Adipocyte (in vitro differentiated cells): ENCODE measurements at places on chromosomes 16 and 17.

DNA sequence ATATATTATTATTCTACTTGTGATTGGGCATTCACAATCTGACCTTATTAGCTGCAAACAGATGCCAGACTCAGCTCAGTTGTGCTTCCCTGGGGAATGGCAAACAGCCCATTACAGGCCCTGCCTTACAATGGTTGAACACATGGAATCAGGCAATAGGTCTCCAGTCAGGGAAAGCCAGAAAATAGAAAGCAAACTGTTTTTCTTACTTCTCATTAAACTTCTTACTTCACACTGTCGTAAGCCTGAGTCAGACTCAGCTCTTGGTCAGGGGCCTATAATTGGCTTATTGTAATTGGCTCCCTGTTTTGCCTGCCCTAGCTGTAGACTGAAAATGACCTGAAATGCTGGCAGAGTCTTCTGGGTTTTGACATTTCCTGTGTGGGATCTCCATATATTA lies 77.0 kb upstream of the CA10 start:
- DNase-seq: no peak

DNA sequence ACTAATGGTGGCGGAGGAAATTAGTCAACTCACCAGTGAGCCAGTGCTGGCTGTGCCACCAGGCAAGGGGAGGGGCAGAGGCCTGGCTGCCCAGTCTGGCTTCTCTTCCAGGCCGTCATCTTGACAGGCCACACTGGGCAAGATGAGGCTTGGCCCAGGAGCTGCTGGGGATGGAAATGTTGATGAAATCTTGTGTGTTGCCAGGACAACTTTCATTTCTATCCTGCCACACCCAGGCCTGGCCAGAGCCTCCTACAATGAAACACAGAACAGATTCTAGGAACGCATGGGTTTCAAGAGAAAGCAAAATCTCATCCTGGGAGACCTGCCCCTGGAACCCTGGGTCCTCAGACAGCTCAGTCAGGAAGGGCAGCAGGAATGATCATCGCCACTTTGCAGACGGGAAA lies 9.3 kb downstream of the HEXIM2 start:
- DNase-seq: peak; percentile 90

GRCh38 chr17:40561871-40562611 lies 3.2 kb downstream of the CCR7 start:
- DNase-seq: no peak

- no peak for DNase-seq
Observed at GRCh38 chr17:44235583-44235936, 16.1 kb upstream of the UBTF start.

- DNase-seq: peak; percentile 59
Observed at GRCh38 chr17:77373299-77374169, 232.8 kb downstream of the SEC14L1 start.

DNA sequence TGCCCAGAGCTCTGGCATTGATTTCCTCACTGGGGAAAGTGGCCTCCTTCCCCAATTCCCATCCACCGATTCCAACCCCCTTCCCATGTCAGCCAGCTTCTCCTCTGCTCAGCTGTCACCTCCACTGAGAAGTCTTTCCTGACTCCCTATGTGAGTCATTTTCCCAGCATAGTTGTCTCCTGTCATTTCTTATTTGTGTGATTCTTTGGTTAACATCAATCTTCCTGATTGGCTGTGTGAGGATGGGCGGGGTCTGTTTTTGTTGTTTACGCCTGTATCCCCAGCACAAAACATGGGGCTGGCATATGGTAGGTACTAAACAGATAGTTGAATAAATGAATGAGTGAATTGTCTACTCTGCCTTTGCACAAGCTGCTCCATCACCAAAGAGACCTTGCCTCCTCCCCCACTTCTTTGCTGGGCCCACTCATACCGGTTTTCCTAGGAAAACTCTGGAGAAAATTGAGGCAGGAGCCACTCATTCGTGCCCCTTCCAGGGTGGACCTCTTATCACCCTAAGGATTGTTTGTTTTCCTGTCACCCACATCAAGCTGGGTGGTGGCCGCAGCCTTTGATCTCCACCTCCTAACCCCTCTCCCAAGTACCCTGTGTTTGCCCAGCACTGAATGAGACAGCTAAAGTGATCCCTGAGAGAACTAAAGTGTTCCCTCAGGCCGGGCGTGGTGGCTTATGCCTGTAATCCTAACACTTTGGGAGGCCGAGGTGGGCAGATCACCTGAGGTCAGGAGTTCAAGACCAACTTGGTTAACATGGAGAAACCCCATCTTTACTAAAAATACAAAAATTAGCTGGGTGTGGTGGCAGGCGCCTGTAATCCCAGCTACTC lies 1.2 kb upstream of the GRB7 start:
- DNase-seq: no peak

DNA sequence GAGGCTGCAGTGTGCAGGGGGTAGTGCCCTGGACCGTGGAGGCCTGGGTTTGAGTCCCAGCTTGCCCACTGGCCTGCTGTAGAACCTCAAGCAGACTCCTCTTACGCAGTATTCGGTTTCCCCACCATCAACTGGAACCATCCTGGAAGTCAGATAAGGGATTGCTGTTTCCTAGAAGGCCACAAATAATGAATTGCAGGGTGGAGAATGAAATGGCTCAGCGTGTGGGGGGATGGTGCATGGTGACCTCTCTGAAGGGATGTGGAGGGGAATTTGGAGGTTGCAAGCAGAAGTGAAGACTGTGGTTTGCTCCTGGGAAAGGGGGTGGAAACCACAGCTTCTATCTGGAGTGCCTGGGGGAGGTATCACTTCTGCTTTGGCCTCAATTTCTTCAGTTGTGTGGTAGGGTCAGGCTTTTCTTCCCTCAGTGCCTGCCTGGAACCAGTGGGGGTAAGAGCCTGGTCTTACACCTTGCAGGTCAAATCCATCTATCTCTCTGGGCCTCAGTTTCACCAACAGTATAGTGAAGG lies 1.7 kb downstream of the ADGRG5 start:
- DNase-seq: no peak

DNA sequence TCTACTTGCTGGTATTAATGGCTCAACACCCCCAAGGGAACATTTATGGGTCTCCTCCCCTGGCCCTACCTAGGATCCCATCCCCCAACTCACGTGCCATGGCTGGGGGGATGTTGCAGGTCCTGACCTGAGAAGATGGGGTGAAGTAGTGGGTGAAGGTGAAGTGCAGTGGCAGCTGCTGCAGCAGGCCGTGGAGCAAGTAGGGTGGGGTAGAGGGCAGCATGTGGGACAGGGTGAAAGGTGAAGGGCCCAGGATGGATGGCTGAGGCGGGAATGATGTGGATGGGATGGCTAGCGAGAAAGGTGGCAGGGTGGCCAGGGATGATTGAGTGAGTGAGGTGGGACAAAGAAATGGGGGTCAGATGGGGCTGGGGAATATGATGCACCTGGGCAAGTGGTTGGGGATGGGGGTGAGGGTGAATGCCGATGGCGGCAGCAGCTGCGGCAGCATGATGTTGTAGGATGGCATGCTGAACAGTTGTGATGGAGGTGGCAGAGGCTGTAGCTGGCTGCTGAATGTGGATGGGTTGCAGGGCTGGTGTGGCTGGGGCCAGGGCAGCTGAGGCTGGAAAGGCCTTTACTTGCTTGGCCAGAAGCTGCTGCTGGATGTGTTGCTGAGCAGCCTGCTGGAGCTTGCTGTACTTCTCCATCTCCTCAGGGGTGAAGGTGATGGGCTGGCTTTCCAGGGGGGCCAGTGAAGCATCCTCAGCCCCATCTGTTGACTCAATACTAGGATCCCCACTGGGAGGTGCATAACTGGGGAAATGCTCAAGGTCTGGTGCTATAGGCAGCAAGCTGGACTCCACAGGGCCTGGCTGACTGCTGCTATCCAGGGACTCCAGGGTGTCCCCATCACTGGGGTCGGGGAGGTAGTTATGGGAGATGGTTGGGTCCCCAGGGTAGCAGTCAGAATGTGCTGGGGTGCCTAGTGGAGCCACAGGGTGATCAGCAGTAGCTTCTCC lies 8.3 kb upstream of the ITGA2B start:
- DNase-seq: no peak

DNA sequence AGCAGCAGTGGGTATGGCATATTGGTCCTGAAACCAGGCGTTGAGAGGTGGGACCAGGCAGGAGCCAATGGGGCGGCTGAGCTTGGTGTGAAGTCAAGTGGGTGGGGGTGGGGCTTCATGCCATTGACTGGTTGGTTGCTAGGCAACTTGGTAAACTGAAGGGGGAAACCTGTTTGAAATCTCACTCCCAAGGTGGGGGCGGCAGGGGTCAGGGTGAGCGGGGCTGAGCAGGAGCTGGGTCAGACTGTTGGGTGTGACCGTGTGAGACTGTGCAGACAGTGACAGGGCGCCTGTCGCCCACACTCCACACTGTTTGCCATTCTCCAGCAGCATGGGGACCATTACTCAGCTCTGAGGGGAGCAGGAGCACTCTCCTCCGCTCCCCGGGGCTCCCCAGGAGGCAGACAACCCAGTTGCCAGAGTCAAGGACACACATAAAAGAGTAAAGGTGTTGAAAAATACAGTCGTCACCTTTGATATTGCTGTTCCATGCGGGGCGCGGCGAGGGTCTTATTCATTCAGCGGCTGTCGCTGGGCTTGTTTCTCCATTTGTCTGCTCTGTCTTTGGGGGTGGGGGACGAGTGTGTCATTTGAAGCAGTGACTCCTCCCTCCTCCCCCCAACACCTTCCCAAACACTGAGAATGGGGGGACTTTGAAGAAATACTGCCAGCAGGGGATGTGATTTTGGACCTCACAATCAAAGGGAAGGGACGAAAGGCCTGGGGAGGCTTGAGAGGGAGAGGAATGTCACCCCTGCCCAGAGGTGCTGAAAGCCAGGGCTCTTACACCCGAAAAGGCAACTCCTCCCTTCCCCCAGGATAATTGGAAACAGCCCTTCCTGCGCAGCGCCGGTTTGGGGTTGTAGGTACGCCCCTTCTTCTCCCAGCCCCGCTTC lies 1.2 kb upstream of the EFNB3 start:
- peak; percentile 57 for DNase-seq

DNA sequence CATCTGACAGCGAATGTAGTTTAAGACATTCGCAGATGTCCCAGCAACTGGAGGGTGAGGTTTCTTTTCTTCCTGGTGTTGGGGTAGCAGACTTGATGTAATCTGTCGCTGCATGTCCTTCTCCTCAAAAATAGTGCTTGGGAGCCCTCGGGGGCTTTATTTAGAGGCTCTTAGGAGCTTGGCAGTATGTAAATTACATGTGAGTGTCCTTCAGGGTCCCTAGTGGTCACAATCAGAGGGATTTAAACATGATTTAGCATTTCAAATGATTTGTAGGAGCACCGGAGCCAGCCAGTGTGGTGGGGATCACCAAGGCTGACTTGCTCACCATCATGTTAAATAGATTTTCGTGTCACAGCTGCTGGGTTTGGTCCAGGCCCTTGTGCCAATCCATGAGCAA lies 8.8 kb upstream of the SALL1 start:
- no peak for DNase-seq

DNA sequence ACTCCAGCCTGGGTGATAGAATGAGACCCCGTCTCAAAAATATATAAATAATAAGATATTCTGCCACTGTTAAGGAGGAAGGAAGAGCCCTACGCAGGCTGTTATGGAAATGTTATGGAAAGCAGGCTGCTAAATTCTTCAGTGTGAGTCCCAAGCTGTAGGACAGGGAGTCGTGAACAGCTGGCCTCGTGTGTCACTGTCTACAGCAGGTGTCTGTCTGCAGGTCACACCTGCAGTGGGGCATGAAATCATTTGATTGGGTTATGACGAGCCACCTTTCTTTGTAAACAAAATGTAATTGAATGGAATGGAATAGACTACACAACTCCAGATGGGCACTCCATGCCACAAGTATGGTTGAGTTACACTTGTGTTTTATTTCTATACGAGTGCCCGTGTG lies 15.6 kb upstream of the LITAF start:
- DNase-seq: no peak

DNA sequence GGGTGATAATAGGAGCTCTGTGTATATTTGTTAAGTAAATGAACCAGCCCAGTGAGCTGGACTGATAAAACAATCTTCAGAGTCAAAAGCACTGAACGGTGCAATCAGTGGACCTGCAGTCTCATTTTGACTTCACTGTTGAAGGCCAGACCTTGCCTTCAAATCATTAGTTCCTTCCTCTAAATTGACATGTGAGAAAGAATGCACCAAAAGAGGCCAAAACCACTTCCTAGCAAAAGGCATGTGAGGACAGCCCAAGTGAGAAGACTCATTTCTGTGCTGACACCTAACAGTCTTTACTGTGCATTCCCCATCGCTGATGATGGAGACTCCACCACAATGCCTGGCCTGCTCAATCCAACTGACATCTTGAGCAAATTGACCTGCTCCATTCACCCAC lies 10.6 kb downstream of the GTF3C1 start:
- no peak for DNase-seq

GRCh38 chr16:86016201-86016965 lies 117.4 kb downstream of the IRF8 start:
- DNase-seq: peak; percentile 82

- DNase-seq: peak; percentile 42
Observed at GRCh38 chr17:49021095-49021767, 24.0 kb downstream of the IGF2BP1 start.

GRCh38 chr17:63489291-63489690 lies 12.4 kb downstream of the ACE start:
- no peak for DNase-seq

DNA sequence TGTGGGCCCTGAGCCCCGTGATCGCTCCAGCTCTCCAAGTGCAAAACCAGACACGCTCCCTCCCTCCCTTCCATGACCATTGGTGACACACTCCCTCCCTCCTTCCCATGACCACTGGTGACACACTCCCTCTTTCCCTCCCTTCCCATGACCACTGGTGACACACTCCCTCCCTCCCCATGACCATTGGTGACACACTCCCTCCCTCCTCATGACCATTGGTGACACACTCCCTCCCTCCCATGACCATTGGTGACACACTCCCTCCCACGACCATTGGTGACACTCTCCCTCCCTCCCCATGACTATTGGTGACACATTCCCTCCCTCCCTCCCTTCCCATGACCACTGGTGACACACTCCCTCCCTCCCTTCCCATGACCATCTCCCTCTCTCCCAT lies 56.3 kb downstream of the LMF1 start:
- DNase-seq: no peak

DNA sequence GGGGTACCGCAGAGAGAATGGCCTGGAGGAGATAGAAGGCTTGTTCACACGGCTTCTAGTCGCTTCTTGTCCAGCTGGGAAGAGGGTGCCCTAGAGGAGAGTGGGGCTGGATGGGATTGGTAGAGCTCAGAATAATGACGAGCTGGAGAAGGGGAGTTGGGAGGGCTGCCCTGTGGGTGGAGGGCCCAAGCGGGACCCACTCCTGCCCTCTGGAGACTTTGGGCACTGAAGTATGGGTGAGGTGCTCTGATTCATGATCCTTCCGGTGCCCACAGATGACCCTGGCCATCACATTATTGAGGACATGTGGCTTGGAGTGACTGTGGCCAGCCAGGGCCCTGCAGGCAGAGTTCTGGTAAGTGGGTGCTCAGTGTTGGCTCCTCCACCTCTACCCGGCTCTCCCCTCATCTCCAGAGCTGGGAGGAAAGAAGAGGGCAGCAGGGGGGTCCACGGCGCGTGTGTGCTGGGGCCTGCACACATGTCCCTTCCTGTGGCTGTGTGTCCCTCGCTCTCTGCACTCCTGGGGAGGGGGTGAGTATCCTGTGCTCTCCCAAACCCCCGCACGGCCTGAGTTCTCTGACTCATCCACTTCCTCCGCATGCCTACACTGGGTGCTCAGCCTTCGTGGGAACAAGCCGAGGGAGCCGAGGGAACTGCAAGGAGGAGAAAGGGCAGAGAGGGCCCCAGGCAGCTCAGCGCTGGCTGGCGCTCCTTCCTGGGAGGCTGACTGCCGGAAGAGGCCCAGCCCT lies 8.5 kb downstream of the ITGA3 start:
- DNase-seq: peak; percentile 97
